ENCODE measurements at places on chromosomes 3 and 15.

- no peak for DNase-seq
Observed at GRCh38 chr15:32998979-32999672, 195.4 kb downstream of the FMN1 start.

DNA sequence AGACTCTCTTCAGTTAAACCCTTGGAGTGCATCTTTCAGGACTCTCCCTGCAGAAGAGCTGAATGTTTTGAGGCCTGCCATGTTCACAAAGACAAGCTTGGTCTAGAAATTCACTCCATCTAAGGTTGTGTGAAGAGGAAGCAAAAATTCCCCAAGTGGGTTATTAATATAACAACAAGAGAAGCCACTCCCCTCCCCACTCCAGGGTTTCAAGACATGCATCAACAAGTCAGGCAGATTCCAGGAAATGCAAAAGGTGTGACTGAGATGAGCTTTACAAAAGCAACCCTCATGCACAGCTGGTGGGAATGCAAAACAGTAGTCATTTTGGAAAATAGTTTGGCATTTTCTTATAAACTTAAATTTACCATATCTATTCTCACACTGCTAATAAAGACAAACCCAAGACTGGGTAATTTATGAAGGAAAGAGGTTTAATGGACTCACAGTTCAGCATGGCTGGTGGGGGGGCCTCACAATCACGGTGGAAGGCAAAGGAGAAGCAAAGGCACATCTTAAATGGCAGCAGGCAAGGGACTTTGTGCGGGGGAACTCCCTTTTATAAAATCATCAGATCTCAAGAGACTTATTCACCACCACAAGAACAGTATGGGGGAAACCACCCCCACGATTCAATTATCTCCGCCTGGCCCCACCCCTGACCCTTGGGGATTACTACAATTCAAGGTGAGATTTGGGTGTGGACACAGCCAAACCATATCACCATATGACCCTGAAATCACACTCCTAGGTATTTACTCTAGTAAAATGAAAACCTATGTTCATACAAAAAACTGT is 31.3 kb downstream of the TARS3 start:
- no peak for DNase-seq

GRCh38 chr15:40253167-40253790 is 14.4 kb downstream of the PAK6 start:
- DNase-seq: no peak

- DNase-seq: no peak
Observed at GRCh38 chr3:190673148-190673547, 159.3 kb downstream of the IL1RAP start.

- DNase-seq: no peak
Observed at GRCh38 chr15:71048913-71049675, 66.2 kb upstream of the THSD4 start.

GRCh38 chr3:97968376-97968775 is 3.9 kb downstream of the RIOX2 start:
- DNase-seq: peak; percentile 47

DNA sequence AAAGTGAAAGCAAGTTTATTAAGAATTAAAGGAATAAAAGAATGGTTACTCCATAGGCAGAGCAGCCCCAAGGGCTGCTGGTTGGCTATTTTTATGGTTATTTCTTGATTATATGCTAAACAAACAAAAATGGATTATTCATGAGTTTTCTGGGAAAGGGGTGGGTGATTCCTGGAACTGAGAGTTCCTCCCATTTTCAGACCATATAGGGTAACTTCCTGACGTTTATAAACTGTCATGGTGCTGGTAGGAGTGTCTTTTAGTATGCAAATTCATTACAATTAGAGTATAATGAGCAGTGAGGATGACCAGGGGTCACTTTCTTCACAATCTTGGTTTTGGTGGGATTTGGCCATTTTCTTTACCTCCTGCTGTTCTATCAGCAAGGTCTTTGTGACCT is 707.9 kb downstream of the ZNF385D start:
- no peak for DNase-seq

DNA sequence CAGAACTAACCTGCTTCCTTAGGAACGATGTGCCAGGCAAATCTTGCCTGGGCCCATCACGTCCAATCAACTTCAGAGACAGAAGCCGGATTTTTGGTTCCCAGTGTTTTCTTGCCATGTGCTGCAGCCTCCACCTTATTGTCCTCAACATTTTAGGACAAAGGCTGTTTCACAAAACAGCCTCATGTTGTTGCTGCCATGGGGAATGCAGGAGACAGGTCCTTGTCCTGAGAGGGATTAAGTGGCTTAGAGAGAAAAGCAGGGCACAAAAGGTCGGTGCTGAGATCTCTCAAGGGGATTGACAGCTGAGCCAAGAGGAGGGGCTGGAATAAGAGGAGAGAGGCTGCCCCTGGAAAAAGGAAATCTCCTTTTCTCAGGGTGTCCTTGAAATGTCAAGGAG is 11.3 kb upstream of the NMNAT3 start:
- DNase-seq: no peak

DNA sequence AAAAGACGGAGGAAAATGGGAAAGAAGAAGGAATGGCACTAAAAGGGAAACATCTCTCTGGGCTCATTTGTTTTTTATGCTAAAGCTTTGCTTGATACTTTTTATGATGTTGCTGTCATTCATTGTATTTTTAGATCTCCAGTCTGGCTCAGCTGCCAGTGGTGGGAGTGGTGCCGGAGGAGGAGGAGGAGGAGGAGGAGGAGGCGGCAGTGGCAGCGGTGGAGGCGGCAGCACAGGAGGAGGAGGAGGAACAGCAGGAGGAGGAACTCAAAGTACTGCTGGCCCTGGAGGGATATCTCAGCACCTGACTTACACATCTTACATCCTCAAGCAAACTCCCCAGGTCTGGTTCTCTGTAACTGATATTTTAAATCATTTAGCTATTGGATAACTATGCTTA is 49.6 kb downstream of the MAP6D1 start:
- no peak for DNase-seq

- no peak for DNase-seq
Observed at GRCh38 chr3:140164922-140165590, 230.1 kb downstream of the CLSTN2 start.

DNA sequence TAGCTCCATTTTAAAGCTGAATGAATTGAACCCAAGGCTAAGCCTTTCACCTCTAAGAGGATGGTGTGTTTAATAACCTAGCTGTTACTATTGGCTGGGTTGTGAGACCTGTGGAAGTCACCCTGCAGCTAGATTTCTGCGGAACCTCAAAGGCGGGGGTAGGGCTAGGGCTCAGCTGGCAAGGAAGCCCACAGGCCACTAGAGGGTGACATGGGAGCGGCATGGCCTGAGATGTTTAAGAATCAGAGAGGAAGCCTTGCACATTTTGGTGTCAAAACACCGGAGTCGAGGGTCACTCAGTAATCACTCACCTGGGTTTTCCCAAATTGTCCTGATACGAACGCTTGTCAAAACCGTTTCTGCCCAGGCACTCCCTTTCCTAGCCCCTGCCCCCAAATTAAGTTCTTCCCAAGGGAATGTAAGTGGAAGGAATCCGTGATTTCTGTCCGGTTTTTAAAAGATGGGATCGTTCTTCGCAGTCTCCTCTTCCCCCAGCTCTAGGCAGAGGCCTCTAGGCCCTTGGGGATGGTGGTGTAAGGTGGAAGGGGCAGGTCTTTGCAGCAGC is 3.8 kb upstream of the ACAD9 start:
- peak; percentile 52 for DNase-seq

DNA sequence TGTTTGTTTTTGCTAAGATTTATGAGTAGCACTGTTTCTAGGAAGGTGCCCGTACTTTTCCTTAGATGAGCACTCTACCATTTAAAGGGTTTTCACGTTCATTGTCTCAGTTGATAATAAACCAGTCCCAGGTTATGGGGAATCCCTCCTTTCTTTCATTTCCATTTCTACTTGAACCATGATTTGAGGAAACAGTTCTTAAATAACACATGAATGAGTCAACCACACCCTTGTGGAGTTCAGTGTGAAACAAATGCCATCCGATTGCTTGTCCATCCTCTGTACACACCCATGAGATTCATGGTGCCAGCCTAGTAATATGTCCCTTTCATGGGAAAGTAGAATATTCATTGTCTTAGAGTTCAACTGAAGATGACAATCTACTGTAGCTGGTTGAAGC is 23.1 kb downstream of the CMTM8 start:
- DNase-seq: no peak

- no peak for DNase-seq
Observed at GRCh38 chr3:82939491-82940097, 1178.1 kb upstream of the GBE1 start.

GRCh38 chr3:12400616-12401194 is 83.6 kb upstream of the TSEN2 start:
- no peak for DNase-seq

DNA sequence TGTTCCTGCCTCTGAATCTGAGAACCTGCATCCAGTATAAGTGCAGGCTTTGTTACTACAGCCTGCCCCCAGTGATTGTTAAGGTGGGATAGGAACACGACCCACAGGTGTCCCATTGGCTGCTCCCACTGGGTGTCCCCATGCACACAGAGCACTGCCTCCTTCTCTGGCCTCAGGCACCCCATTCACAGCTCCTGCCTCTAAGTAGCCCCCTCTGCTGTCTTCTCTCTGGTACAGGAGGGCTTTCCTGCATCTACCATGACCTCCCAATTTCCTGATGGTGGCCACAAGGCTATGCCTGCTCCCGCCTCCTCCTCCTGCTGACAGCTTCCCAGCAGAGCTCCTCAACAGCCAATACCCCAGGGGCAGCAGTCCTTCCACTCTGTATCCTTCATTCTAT is 238.6 kb upstream of the TMC3 start:
- DNase-seq: no peak

DNA sequence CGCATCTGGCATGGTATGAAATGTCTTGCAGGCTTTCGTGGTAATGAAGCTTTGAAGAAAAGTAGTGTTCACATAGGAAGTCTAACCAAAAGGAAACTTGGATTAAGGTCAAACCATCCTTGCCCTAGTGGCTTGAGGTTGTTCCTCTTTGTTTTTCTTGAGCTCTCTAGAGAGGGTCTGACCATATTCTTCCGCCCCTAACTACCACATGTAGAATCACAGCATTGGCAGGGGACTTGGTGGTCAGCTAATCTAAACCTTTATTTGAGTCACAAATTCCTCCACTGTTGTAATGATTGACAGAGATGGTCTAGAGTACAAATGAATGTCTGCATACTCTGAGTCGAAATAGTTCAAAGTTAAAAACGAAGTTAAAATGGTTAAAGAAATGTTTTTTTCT is 39.1 kb upstream of the PHLDB2 start:
- no peak for DNase-seq

DNA sequence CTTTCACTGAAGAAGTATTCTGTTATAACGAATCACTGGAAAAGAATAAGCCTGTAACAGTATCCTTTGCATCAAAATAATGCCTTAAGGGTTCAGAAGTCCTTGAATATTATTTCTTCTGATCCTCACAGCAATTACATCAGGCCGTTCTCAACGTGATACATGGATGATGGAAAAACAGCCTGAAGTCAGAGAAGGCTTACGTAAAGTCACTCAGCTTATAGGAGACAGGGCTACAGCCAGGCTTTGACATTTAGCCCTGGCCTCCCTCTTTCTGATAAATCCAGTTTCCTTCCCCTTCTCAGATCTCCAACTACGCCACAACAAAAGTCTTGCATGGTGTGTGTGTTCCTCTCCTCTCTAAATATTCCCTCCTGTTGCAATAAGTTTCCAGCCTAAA is 131.9 kb downstream of the ANO10 start:
- no peak for DNase-seq

DNA sequence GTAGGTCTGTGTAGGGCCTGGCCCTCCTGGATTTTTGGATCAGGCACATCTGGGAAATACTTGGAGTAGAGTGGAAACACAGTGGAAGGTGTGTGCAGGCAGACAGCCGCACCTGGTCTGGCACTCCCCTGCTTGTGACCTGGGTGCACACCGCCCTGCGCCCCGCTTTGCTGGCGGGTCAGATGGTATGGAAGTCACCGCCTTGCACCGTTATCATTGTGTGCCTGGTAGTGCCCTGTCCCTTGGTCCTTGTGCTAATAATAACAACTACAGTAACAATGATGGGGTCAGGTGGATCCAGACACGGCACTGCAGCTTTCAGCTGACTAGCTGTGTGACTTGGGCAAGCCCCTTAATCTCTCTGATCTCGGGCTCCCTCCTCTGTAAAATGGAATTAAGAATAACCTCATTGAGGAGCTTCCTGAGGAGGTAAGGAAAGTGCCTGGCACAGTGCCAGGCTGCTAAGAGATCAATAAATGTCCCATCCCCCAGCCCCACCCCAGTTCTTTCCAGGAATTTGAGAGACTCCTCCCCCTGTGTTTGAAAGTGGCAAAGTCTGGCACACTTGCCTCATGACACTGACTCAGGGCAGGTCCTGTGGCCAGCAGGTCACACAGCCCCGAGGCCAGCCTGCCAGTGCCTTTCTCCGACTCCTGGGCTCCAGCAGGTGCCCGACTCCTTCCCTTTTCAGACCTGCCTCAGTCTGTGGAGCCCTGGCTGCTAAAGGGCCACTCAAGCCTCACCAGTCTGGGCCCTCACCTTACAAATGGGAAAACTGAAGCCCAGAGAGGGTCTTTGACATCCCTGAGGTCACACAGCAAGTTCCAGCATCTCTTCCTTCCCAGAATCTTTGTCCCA is 9.8 kb downstream of the ISG20 start:
- no peak for DNase-seq

- no peak for DNase-seq
Observed at GRCh38 chr15:59259137-59259943, 52.7 kb downstream of the LDHAL6B start.

- no peak for DNase-seq
Observed at GRCh38 chr3:74921676-74922075, 307.2 kb upstream of the CNTN3 start.

DNA sequence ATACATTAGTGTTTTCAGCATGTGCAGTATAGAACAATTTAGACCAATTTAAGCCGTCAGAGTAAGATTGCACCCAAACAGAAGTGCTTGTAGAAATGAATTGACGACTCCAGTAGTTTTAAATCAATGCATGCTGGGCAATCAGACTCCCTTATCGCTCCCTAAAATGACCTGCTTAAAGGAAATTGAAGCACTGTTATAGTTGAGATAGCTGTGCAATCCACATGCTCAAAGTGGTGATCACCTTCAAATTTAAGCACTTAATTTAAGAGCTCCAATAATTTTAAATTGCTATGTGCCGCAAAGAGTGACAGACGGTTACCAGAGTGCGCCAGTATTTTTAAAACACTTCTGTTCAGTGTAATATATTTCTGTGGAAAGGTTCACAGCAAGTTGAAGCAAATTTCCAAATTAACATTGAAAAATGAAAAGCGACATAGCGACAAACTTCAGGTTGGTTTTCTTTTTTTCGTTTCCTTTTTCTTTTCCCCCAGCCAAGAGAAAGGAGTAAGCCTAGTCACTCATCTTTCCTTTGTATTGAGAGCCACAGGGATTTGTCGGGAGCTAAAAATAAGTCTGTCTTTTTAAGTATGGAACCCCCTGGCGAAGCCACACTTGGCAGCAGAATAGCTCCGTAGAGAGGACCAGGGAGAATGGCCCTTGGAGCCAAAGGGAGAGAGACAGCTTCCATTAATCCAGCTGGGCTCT is 436.4 kb upstream of the RBMS3 start:
- DNase-seq: no peak

DNA sequence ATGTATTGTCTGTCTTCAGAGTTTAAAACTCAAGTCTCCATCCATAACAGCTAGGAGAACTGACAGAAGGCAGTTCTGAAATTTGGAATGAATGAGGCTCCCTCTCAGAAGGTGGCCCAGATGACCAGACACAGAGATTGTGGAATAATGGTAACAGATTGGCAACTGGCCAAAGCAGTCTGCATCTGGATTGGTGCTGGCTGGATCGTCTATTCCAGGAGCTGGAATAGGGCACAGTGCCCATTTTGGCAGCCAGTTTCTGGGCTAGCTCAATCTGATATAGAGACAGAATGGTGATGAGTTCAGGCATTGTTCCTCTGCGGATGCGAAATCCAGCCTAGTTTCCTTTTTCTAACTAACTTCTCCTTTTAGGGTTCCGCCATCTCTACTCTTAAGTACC is 851.7 kb downstream of the PDCD6IP start:
- no peak for DNase-seq

Data from MM.1S (cell line).